ENCODE measurements at places on chromosomes 6 and 20. TPM values are rescaled to one million over a fixed set of nuclear protein-coding genes. Genes with fewer than 3 reads are reported as not detected.

The PAQR8 gene
- total RNA-seq: 12.5 TPM

- no peak for DNase-seq
- peaks cover 4% of the 10 kb centered on the region for H3K4me1 ChIP-seq
- H3K36me3 ChIP-seq: no peaks in the 10 kb centered on the region
- H3K4me3 ChIP-seq: no peak overlapping the region
- H3K27me3 ChIP-seq: no peaks in the 10 kb centered on the region
- H3K27ac ChIP-seq: no peak overlapping the region
Measured at GRCh38 chr6:159582736-159583135, 110.3 kb downstream of the SOD2 start.

DNA sequence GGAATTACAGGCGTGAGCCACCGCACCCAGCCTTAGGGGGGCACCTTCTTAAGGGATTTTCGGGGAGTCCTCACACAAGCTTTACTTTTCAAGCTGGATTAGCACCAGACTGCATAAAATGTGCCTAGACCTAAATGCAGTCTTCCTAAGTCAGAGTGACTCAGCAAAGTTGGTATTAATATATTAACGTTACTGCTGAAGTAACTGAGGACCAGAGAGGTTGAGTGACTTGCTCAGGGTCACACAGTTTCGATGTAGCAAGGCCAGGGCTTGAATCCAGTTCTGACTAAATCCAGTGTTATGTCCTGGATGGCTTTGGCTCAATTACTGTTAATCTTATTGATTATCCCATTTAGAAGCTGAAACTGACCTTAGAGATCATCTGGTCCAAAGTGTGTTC lies 13.4 kb downstream of the EDEM2 start:
- H3K27me3 ChIP-seq: no peaks in the 10 kb centered on the region
- no peak overlapping the region for H3K27ac ChIP-seq

DNA sequence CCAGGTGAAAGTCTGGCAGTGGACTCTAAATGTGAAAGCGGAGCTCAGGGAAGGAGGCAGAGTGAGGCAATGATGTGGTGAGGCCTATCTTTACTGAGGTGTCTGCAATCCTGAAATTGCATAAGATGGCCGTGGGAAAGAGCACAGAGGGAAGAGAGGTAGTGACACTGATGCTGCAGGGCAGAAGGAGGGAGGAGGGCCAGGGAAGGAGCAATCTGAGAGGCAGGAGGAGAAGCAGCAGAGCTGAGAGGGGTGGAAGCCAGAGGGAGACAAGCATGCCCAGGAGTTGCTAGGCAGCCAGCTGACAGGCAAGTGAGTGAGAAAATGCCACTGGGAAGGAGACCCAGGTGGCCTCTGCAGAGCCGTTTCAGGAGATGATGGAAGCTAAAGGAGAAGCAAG lies 97.4 kb upstream of the CNR1 start:
- no peak overlapping the region for H3K4me3 ChIP-seq
- no peaks in the 10 kb centered on the region for H3K27me3 ChIP-seq
- peaks cover 5% of the 10 kb centered on the region for H3K4me1 ChIP-seq
- no peak overlapping the region for H3K27ac ChIP-seq
- DNase-seq: peak; percentile 26
